CMK (cell line): ENCODE measurements at places on chromosomes 12 and 14.
A peak's percentile ranks its signal among the peaks of the same experiment; 100 is the strongest.

GRCh38 chr12:40989785-40990184 lies 198.3 kb upstream of the PDZRN4 start:
- no peak for DNase-seq

- DNase-seq, result no peak
These were observed 6.0 kb upstream of the ACVRL1 start for GRCh38 chr12:51901121-51901817.

GRCh38 chr14:91946622-91947474 lies 646 bp downstream of the FBLN5 start:
- no peak for DNase-seq

DNA sequence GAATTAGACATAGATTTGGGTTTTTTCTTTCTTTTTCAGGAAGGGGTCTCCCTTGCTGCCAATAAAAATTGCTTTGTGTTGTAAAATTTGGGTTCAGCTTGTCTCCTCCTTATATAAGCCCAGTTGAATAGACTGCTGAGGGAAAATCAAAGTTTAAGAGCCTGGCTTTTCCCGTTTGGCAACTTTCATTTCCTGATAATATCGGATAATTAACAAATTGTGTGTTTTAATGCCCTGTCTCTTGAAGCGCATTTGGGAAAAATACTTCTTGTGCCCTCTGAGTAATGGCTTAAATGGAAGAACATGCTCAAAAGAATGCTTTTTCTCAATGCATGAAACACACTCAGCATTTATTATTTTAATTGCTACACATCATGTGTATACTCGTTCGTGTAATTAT lies 198.0 kb upstream of the DCN start:
- DNase-seq, result no peak

GRCh38 chr12:108457006-108457733 lies 57.9 kb upstream of the FICD start:
- DNase-seq, result peak; percentile 9

- no peak for DNase-seq
These were observed 1024.1 kb downstream of the TMTC2 start for GRCh38 chr12:83710851-83711250.

DNA sequence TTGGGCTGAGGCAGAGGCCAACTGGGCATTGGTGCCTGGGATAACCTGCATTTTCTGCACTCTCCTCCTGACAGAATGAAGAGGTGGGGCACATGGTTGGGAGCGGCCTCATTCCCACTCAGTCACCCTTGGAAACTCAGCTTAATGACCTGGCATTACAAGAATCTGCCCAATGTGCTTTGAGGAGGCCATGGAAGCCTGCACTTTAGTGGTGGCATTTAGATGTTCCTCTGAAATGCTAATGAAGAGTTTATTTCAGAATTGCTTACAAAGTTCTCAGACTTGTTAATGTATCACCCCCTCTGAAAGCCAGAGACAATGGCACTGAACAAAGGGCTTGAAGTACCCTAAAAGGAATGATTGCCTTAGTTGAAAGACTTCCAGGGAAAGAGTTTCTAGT lies 71.4 kb upstream of the PARP11 start:
- no peak for DNase-seq

DNA sequence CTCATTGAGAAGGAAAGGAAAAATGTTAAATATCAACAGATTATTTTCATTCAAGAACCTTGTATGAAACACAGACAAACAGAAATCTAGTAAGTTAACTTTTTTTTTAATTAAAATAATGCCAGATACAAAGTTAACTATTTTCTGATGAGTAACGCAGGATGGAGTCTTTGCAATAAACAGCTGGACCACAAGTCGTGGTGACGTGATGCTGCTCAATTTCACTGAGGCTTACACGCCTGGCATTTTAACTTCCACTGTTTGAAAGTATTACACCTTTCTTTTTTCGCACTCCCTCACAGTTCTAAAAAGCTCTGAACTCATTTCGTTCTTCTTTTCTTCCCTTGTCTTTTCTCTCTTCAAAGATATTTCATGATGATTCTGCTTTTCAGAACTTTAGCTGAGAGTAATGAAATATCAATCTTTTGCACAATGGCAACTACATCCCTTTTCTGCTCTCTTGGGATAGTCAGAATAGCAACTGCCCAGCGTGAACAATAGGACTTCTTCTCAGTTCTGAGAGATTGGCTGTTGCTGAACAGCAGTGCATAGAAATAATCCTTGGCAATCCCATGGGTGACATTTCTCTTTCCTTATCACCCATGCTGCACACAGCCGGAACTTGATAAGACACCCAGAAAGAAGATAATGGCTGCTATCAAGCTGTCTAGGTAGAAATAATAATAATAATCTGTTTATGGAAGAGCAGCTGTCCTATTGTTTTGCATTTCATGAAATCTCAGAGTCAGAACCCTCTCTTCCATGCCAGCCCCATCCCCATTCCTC lies 160.5 kb downstream of the BTG1 start:
- DNase-seq, result no peak

GRCh38 chr12:123954647-123955350 lies 17.8 kb downstream of the CCDC92 start:
- DNase-seq, result no peak
